ENCODE measurements at places on chromosomes 7 and 10.

- DNase-seq = no peak
Measured at GRCh38 chr7:155529346-155529745, 17.0 kb downstream of the CNPY1 start.

DNA sequence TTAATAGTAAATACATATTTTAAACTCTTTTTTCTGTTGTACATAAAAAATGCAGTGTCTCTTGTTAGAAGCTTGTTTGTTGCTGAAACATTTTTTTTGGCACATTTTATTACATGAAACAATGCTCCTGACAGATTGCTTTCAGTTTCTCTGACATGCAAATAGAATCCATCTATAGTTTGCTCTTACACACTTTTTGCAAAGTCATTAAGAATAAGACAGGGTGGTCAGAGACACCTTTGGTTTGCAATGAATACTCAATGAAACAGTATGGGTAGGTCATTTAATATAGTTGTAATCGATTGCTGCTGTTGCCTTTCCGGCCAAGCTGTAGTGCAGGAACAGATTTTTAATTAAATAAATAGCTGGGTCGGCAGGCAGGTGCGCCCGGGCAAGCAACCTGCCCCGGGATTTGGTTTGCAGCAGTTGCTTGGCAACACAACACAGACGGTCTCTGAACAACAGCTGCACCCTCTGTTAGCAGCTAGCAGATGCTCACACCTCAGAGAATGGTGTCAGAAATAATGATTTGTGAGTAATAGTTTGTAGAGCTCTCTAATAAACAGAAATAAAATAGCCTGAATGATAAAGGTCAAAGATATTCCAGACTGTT is 115.7 kb upstream of the CACNA2D1 start:
- no peak for DNase-seq

GRCh38 chr7:74074770-74075169 is 8.8 kb upstream of the LIMK1 start:
- no peak for DNase-seq

GRCh38 chr7:118129041-118129795 is 54.7 kb upstream of the LSM8 start:
- no peak for DNase-seq

- DNase-seq = no peak
Measured at GRCh38 chr10:124547647-124548168, 86.1 kb downstream of the LHPP start.

DNA sequence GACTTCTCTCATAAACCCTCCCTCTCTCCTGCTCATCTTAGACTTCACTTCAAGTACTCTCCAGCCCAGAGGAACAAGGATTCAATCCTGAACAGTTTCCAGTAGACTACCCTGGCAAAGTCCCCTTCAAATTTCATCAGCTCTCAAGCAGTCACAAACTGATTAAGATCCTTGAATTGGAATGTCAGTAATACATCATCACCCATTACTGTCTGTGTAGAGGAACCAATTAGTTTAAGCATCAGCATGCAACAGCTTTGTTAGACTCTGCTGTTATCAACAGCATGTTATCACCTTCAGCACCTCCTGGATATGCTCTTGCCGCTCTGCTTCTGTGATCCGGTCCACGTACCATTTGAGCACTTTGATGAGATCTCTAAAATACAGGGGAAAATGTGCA is 307.0 kb upstream of the IMMP2L start:
- DNase-seq = no peak

DNA sequence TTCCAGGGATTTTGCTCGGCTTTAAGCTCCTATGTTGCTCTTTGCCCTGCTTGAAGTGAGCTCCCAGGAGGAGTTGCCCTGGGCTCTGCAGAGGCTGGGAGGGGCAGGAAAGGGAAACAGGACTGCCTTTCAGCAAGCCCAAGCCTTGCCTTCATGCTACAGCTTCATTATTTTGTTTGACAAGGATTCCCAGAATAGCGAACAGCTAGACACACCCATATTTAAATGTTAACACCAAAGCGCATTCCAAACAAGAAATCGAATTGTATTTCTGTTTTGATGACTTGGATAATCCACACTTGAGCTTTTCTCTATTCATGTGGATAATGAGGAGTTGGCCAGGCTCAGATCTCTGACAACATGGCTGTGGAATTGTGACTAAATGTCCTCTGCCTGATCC is 6.3 kb downstream of the KIAA1217 start:
- no peak for DNase-seq

DNA sequence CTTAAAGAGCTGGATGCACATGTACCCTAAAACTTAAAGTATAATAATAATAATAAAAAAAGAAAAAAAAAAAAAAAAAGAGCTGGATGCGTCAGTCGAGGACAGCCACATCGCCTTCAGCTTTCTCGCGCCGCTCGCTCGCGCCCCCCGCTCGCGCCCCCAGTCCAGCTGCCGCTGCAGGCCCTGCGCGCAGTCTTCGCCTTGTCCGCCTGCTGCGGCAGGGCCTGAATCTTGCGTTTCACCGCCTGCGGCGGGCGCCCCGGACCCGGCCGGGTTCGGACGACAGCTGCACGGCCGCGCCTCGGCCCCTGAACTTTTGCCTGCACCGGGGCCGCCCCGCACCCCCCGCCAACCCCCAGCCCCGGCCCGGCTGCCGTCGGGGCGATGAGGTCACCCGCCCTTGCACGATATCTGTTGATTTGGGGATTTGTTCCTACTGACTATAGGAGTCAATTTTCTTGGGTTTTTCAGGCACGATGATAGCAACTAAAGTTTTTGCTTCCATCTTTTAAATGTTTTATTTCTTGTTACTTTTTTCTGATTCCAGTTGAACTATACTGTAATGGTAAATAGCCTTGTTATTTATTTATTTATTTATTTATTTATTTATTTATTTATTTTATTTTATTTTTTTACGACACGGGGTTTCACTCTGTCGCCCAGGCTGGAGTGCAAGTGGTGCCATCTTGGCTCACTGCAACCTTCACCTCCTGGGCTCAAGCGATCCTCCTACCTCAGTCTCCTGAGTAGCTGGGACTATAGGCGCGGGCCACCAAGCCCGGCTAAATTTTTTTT is 33.5 kb upstream of the CPN1 start:
- DNase-seq = no peak

DNA sequence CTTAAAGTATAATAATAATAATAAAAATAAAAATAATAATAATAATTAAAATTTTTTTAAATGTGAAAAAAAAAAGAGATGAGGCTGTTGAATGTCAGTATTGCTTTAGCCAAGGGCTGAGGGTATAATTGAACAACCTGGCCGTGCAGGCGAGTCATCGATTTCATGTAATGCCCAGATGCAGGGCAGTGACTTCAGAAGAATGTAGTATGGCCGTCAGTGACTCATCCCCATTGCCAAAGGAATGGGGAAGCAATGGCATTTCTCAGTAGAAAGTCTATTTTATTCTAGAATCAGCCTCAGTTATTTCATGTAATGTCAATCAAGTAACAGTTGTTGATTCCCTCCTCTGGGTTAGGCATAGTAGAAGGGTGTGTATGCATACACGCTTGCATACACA is 516.4 kb downstream of the GLRX3 start:
- no peak for DNase-seq

- DNase-seq = no peak
Measured at GRCh38 chr10:132739225-132739613, 46.7 kb downstream of the NKX6-2 start.

- DNase-seq = no peak
Measured at GRCh38 chr7:148973256-148973655, 55.0 kb downstream of the PDIA4 start.

- no peak for DNase-seq
Measured at GRCh38 chr7:117706210-117706609, 167.0 kb downstream of the CTTNBP2 start.

- DNase-seq = no peak
Measured at GRCh38 chr7:104175361-104175984, 32.3 kb downstream of the ORC5 start.

- no peak for DNase-seq
Measured at GRCh38 chr7:107345898-107346297, 124.0 kb upstream of the GPR22 start.

DNA sequence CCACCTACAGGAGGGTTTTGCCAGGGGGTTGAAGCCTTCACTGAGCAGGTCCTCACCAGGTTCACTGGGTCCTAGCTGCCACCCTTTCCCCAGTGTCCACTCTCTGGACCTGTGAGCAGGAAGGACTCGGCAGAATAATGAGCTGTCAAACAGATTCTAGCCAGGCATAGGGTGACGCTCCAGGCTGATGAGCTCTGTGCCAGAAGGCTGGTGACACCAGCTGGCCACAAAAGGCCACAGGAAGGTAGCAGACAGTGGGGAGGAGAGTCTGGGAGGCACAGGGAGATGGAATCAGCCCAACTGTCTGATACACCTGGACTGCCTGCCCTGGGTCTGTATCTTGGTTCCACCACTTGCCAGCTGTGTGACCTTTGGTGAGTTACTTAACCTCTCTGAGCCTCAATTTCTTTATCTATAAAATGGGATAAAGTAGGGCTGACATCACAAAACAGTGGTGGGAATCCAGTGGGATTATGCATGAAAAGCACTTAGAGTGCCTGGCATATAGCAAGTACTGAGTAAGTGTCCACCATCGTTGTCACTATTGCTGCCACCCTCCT is 26.7 kb upstream of the NDST2 start:
- DNase-seq = no peak

Measured in stimulated activated CD8-positive, alpha-beta memory T cell treated with anti-CD3 and anti-CD28 coated beads, Interleukin-15, amount 100 ng/mL, for 48 hours (primary cell).